ENCODE measurements at places on chromosomes 12 and 14. TPM values are rescaled to one million over a fixed set of nuclear protein-coding genes. Genes with fewer than 3 reads are reported as not detected.

IL31 gene
- not detected for total RNA-seq

CIROP gene
- total RNA-seq, result 0.22 TPM

CISTR gene
- total RNA-seq, result not detected

OR6C75 gene
- 0.49 TPM for total RNA-seq

DHH gene
- total RNA-seq, result 0.13 TPM

DLK1 gene
- total RNA-seq, result 9.5 TPM

LRP1-AS gene
- total RNA-seq, result 1.6 TPM

FAM181A gene
- total RNA-seq, result 10.2 TPM

ZFHX2 gene
- 6.1 TPM for total RNA-seq

PTHLH gene
- 0.96 TPM for total RNA-seq

SLC35E3 gene
- total RNA-seq, result 2.7 TPM

ISM2 gene
- total RNA-seq, result 0.66 TPM

SLC5A8 gene
- total RNA-seq, result 0.04 TPM

PSMB5 gene
- total RNA-seq, result 187 TPM

RPL10L gene
- total RNA-seq, result not detected

KRT6A gene
- total RNA-seq, result 0.29 TPM

MYF6 gene
- total RNA-seq, result not detected

PCED1B gene
- total RNA-seq, result 0.73 TPM

SLC4A8 gene
- total RNA-seq, result 26.3 TPM

B3GNT4 gene
- total RNA-seq, result 2.4 TPM

SPSB2 gene
- 13.5 TPM for total RNA-seq

PLCZ1 gene
- not detected for total RNA-seq

TMEM30B gene
- 0.04 TPM for total RNA-seq

OR4E2 gene
- not detected for total RNA-seq

MIP gene
- 0.68 TPM for total RNA-seq

CLEC4C gene
- total RNA-seq, result 0.52 TPM

OR10G3 gene
- 0.47 TPM for total RNA-seq

GLT8D2 gene
- total RNA-seq, result 1.3 TPM

RASAL1 gene
- 0.27 TPM for total RNA-seq

WIF1 gene
- 1.1 TPM for total RNA-seq

IL23A gene
- total RNA-seq, result 0.38 TPM

PIK3C2G gene
- not detected for total RNA-seq

CRACR2A gene
- 9.6 TPM for total RNA-seq

Data from motor neuron (in vitro differentiated cells).